GM19239 (cell line): ENCODE measurements at places on chromosomes 1 and 21.

- peak; percentile 69 for DNase-seq
Observed at GRCh38 chr1:15949453-15950245, 26.3 kb downstream of the ZBTB17 start.

DNA sequence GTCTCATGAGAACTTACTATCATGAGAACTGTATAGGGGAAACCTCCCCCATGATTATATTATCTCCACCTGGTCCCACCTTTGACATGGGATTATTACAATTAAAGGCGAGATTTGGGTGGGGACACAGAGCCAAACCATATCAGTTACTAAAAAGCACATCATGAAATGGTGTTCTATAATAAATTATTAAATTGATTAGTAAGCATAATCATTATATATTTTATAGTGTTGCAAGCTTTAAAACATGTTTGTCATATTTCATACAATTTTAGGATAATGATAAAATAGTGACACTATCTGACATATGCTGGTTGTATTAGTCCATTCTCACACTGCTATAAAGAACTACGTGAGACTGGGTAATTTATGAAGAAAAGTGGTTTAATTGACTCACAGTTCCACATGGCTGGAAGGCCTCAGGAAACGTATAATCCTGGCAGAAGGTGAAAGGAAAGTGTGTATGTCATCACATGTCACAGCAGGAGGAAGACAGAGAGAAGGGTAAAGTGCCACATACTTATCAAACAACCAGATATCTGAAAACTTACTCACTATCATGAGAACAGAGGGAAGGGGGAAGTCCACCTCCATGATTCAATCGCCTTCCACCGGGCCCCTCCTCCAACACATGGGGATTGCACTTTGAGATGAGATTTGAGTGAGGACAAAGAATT lies 539.2 kb upstream of the OLFM3 start:
- DNase-seq, result no peak

DNA sequence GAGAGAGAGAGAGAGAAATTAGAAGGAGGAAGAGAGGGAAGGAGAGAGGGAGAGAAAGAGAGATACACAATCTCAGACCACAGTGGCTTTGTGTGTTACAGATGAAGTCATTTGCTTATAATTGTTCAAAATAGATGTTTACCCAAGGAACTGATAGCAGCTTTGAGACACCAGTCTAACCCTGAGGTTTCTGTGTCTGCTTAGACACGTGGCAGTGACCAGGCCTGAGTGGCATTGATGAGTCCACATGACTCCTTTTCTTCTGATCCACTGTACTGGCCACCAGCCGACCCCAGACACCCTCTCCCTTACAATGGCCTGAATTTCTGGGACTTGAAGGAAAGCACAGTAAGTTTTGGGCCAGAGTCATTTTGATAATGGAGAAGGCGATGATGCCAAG lies 104.9 kb downstream of the DUSP10 start:
- no peak for DNase-seq

DNA sequence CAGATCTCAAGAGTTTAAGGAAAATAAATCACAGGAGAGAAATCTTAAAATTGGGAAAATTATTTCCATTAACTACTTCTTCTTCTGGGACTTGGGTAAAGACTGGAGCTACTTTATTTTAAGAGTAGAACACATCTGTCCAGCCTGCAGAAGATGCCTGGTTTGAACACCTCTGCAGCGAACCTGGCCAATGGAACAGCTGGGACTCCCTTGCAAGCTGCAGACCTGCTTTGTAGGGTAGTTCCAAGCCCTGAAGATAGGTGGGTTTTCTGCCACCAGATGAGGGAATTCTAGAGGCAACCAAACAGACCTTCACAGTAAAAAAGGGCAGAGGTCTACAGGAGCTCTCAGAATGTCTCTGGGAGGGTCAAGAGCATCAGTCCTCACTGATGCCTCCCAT lies 86.5 kb upstream of the CACNA1E start:
- DNase-seq, result no peak

DNA sequence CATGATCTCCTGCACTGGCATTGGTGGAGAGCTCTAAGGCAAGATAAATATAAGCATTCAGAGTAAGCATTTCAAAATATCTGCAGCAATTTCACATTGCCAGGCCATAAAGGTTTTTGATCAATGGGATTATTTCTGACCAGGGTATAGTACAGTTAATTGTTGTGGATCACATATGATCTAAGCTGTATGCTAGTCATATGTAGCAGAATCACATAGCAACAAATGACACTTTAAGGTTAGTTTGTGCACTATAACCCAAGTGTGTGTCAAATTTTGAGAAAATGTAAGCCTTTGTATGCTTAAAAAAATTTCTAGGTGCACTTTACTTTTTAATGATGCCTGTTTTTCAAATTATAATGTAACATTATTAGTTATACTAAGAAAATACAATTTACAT lies 386.0 kb upstream of the ADAMTS5 start:
- DNase-seq, result no peak

DNA sequence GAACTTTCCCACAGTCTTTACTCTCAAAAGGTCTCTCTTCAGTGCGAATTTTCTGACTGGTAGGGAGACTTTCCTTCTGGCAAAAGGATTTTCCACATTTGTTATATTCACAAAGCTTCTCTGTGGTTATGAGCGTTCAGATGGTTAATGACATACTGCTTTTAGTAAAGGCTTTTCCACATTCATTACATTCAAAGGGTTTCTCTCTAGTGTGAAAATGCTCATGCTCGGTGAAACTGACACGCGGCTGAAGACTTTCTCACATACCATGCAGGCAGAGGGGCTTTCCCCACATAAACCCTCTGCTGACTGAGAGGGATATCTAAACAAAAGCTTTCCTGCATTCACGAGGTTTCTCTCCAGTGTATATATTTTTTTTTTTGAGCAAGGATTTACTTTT lies 9.9 kb upstream of the KLF18 start:
- DNase-seq, result no peak
